Type B pancreatic cell (in vitro differentiated cells): ENCODE measurements at places on chromosomes 2 and 18.

DNA sequence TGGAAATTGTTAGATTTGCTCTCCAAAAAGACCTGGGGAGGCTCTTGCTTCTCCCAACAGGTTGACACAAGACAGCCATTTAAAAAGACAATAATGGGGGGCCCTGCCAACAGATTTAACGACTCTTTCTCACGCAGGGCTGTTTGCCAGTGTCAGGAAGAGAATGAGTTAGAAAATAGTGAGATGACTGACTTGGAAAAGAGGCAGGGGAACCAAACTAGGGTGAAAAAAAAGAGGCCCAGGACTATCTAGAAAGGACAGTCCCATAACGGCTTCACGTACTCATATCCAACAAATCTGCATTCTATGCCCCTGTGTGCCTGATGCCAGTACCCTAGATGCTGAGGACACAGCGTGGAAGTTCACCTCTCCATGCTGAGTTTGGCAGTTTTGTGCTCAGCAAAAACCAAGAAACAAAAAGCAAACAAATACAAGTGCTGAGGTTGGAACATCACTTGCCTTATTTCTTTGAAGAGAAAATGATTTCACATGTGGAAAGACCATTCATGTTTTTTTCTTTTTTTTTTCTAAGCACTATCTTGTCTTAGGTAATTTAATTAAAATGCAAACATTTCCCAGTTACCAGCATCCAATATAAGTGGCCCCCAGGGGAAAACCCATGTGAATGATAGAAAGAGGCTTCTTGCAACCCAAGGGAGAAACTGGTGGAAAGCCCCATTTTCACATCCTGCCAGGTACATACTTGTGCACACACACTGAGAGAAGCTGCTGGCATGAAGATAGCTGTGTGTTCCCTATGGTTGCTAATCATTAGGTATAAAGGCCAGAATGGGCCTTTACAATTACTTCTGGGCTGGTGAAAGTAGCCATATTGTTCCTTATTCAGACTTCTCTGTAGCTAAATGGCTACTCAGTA lies 10.6 kb upstream of the WIPF1 start:
- no peak for DNase-seq

DNA sequence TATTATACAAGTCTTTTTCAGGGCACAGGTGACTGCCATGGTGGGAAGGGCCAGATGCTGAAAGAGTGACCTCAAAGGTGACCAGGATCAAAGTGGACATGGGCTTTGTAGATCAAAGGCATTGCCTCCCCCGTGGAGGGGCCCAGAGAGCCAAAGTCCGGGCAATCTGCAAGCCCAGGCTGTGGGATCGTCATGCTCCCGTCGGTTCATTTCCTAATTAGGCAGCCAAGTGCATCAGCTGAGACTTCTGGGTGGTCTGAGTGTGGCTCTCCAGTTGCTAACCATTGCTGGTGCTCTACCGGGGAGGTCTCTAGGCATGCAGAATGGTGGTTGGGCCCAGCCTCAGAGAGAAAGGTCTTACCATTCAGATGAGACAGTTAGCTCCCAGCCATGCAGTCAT lies 61.6 kb downstream of the TRIB2 start:
- no peak for DNase-seq

DNA sequence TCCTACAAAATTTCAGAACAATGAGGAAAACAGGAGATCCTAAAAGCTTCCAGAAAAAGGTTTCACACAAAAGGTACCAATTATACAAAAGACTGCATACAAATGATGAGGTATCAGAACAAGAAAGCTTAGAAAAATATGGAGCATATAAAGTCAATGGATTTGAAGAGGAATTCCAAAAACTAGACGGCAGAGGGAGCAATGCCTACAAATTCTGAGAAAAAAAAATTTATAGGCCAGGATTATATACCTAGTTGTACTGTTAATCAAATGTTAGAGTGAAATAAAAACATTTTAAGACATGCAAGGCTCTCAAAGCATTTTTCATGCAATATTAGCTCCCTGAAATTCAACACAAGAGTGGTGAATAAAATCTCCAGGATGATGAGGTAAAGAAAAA lies 106.2 kb downstream of the ZRANB3 start:
- DNase-seq: no peak

DNA sequence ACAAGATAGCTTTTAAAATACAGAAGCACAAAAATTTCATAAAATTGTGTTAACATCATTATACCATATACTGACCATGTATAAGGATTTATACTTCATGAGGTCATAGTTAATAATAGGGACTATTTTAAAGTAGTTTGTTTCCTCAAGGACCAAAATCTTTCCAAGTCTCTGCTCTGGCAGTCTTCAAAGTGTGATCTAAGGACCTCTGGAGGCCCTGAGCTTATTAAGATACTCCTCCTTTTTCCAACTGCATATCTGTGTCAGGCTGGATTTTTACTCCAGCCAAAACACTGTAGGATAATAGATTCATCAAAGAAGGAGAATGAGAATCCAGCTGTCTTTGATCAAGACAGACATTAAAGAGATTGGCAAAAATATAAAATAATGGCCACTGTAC lies 1.7 kb upstream of the SCYGR2 start:
- DNase-seq: no peak

DNA sequence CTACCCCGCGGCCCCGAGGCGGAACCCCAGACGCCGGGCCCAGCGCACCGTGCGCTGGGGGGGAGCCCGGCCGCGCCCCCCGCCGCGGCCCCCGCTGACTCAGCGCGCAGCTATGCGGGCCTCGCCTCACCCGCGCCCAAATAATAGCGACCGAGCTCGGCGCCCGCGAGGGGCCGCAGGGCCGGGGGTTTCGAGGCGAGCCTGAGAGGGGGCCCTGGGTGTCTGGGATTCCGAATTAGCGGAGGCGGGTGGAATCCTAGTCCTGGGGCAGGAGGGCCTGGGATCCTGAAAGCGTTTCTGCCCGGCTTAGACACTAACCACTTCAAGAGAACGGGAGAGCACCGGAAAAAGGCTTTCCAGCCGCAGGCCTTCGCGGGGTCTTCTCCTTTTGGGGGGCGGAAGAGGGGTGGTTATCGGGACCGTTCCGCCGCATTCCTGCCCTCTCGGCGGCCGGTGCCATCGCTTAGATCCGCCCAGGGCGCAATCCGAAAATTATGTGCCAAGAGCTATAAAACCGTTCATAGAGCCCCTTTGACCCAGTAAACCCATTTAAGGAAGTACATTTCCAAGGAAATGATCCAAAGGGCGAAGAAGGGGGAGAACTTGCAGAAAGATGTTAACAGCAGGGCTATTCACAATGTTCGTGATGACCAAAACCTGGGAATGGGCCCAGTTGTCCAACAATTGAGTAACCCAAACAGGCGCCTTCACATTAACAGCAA lies 681 bp upstream of the ROCK2 start:
- peak; percentile 78 for DNase-seq

DNA sequence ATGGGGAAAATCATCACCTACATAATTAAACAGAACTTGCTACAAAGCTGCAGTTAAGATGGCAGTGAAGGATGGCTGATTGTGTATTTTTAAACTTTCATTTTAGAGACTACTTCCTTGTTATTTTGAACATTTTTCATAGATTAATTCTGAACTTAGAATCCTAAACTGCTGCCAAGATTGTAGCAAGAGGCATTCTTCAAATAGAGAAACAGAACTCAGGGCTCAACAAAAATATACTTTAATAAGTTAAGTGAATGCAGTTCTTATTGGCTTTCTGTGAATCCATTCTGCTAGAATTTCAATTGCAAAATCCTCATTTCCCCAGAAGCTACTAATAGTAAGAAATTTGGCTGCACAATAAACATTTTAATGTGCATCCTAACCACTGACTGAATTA lies 160.3 kb downstream of the L3MBTL4 start:
- DNase-seq: no peak

GRCh38 chr2:177241711-177242120 lies 22.8 kb downstream of the NFE2L2 start:
- no peak for DNase-seq

GRCh38 chr2:106552921-106553320 lies 65.8 kb downstream of the CD8B2 start:
- no peak for DNase-seq

- DNase-seq: no peak
Observed at GRCh38 chr18:148841-149240, 9.5 kb upstream of the USP14 start.

GRCh38 chr18:56235071-56235470 lies 403.3 kb downstream of the TXNL1 start:
- DNase-seq: no peak
